ENCODE measurements at places on chromosomes 6 and 20. TPM values are rescaled to one million over a fixed set of nuclear protein-coding genes. Genes with fewer than 3 reads are reported as not detected.

Gene KLC4
- 64.6 TPM for total RNA-seq

Gene RNF144B
- 4.6 TPM for total RNA-seq

Gene HSPA12B
- total RNA-seq: not detected

Gene RAET1G
- not detected for total RNA-seq
